ENCODE measurements at places on chromosomes 16 and 17. TPM values are rescaled to one million over a fixed set of nuclear protein-coding genes. Genes with fewer than 3 reads are reported as not detected.

The MSLN gene
- 0.12 TPM for total RNA-seq

The CCDC40 gene
- total RNA-seq: 2.0 TPM

The CBLN1 gene
- total RNA-seq: not detected

The ACSF2 gene
- total RNA-seq: 15.5 TPM

The ZSCAN10 gene
- total RNA-seq: not detected

The EME1 gene
- total RNA-seq: 3.9 TPM

The RRAD gene
- total RNA-seq: 8.0 TPM

The RGS11 gene
- total RNA-seq: 4.2 TPM

The C1QTNF1 gene
- total RNA-seq: 21.0 TPM

The SCIMP gene
- total RNA-seq: not detected

The NGFR gene
- 0.12 TPM for total RNA-seq

The LSM12 gene
- total RNA-seq: 28.9 TPM

The SYT17 gene
- total RNA-seq: under 0.01 TPM

The B4GALNT2 gene
- not detected for total RNA-seq

The CCL23 gene
- not detected for total RNA-seq

The MARVELD3 gene
- total RNA-seq: not detected

The G6PC1 gene
- not detected for total RNA-seq

The ATP1B2 gene
- total RNA-seq: not detected

The TERB1 gene
- total RNA-seq: 0.11 TPM

The CFAP119 gene
- 3.8 TPM for total RNA-seq

The PNPO gene
- 31.6 TPM for total RNA-seq

The ABI3 gene
- 0.11 TPM for total RNA-seq

The TCAP gene
- 0.33 TPM for total RNA-seq

The SMIM5 gene
- not detected for total RNA-seq

The DECR2 gene
- total RNA-seq: 15.9 TPM

The SPATA22 gene
- not detected for total RNA-seq

The SEPTIN12 gene
- not detected for total RNA-seq

The TNK1 gene
- under 0.01 TPM for total RNA-seq

The MSRB1 gene
- 6.2 TPM for total RNA-seq

The KRT28 gene
- not detected for total RNA-seq

The CEP112 gene
- total RNA-seq: 9.2 TPM

The ANKFY1 gene
- 49.6 TPM for total RNA-seq

The RBFOX1 gene
- total RNA-seq: not detected

The PRR35 gene
- 0.11 TPM for total RNA-seq

The CCL8 gene
- not detected for total RNA-seq

The PIK3R6 gene
- total RNA-seq: not detected

The ZNF287 gene
- total RNA-seq: 6.3 TPM

The CCL17 gene
- not detected for total RNA-seq

The SSTR5 gene
- total RNA-seq: not detected

The KRT33A gene
- not detected for total RNA-seq

Data from uterine smooth muscle cell (primary cell).